SK-N-SH (cell line): ENCODE measurements at places on chromosomes 5 and 9.
A peak's percentile ranks its signal among the peaks of the same experiment; 100 is the strongest.

DNA sequence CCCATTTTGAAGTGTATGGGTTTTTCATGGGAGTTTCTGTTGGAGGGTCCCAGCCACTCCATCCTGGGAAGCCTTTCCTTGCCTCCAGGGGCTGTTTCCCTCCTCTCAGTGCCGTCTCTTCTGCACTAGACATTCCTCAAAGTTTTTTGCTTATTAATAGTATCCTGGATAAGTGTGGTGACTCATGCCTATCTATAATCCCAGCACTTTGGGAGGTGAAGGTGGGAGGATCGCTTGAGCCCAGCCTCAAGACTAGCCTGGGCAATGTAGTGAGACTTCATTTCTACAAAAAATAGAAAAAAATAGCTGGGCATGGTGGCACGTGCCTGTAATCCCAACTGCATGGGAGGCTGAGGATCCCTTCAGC, 43.1 kb downstream of the RALGPS1 start:
- no peak for DNase-seq

DNA sequence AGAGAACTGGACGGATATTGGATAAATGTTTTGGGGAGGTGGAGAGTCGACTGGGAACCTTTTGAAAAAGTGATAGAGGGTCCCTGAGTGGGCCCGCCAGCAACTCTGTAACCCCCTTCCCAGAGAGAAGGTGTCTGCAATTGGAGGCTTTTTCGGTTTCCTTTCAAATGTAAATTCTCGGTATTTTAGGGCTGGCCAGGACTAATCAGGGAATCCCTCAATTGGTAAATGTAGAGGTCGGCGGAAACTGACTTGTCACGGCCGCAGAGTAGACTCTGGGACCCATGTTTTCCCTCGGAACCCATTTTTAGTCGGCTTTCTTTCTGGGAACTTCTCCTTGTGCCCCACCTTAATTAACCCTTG, 524 bp downstream of the CCNB1 start:
- DNase-seq, result peak; percentile 27

GRCh38 chr9:124812441-124812876, 35.5 kb downstream of the OLFML2A start:
- DNase-seq, result peak; percentile 51

GRCh38 chr9:84137968-84138367, 157.4 kb downstream of the RMI1 start:
- DNase-seq, result no peak

DNA sequence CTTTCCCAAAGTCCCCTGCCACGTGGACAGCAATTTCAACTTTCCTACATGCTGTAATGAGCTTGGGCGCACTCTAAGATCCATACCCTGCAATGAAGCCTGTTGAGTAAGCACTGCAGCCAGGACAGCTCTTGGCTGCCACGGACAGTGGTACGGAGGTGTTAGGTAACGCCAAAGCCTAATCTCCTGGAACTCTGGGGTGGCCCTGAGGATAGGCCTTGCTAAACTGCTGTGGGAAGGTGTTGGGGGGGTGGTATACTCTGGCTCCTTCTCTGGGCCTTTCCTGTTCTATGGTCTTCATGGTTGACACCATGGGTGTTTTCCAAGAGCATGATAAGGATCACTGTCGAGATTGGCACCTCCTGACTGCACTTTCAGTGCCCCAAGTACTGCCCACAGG, 66.4 kb upstream of the PITX1 start:
- no peak for DNase-seq

DNA sequence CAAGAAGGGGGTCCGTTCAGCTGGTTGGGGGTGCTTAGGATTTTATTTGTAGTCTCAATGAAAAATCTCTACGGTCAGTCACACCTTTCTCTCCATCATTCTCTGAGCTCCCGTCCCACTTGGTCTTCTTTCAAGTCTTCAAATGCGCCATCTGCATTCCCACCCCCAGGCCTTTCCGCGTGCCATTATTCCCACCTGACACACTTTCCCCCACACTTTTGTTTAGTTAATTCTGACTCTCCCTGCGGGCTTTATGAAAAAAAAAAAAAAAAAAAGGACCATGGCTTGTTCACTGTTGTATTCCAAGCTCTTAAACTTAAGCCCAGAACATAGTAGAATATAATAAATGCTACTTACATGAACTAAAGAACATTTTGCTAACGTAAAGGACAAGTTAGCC, 11.7 kb upstream of the OR5C1 start:
- DNase-seq, result no peak

DNA sequence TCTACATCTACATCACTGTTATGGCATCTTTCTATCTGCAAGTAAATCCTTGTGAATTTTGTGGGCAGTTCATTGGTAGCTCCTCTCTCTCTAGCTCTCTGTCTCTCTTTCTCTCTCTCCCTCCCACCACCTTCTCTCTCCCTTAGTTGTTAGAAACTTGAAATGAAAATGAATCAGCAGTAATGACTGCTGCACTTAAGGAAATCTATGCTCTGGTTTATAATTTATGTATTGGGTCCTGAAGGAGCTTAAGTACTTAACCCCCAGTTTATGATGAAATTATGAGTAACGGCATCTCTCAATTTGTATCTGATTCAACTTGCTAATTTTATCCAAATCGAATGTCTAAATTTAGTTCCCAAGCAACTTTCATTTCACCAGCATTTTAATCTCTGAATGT, 52.0 kb upstream of the PTGER4 start:
- no peak for DNase-seq

DNA sequence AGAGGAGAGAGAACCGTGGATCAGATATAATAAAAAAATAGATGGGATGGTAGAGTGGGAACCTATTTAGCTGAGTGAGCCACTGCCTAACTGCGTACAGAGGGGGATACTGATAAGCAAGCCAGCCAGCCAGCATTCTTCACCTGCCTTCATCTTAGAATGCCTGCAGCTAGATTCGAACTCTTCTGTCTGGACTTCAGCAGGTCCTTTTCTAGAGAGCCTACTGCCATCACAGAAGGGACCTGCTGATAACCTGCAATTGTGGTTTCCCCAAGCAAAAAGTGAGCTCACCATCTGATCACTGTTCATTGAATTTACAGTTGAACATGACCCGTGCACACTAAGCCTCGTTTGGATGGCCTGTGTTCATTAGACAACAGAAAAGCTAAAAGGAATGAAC, 109.4 kb downstream of the CDC42SE2 start:
- DNase-seq, result no peak

GRCh38 chr9:134776080-134776796, 104.4 kb upstream of the FCN2 start:
- DNase-seq, result no peak

DNA sequence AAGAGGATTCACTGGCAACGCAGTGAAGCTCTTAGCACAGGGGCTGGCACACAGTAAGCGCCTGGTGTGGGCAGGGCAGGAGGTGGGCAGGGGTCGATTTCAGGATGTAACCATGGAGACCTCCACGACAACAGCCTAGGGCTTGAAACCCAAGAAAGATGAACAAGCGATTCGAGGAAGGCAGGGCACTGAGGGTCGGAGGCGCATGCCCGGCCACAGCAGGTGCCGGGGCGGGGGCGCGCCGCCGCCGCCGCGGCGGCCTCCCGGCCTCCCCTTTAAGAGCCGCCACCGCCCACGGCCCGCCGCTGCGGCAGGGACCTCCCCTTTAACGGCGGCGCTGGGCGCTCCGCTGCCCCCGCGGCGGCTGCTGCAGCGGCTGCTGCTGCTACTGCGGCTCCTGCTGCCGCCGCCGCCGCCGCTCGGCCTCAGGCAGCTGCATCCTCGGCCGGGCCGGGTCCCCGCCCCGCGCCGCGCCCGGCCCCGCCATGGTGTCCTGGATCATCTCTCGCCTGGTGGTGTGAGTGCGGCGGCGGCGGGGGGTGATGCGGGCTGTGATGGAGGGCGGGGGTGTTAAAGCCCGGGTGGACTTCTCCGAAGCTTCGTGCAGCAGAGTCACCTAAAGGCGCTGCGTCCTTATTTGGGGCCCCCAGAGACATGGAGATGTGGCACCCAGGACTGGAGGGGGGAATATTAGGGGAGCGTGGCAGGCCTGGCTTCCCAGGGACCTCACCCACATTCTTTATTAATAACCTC, at the start of gene REEP2:
REEP2 (plus strand) TSS at position 334 of the 753 bp plus-strand sequence; CDS start at position 486, 152 bp downstream.
- peak; percentile 94 for DNase-seq

DNA sequence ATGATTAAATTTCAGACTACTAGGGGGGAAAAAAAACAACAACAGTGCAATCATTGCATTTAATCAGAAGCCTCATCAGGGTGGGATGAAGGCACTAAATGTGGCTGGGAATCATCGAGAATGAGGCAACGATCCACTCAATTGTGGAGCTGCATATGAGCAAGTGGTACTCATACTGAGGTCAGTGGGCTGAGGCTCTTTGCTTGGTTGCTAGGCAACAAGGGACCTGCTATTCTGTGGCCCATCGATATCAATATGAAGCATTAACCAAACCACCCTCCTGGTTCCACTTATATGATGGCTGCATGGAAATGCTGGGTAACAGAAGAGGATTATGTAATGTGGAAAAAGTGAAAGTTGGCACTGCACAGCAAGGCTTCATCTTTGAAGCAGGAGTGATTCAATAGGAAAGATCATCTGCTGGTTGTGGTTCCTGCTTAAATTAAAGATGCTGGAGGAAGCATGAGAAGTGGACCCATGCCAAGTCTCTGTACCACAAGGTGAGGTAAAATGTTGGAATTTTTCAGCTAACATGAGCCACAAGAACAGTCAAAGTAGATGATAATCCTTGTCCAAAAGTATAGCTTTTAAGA, 159.8 kb upstream of the HMHB1 start:
- DNase-seq, result no peak

- no peak for DNase-seq
These were observed 76.3 kb upstream of the TNC start for GRCh38 chr9:115194216-115194615.

DNA sequence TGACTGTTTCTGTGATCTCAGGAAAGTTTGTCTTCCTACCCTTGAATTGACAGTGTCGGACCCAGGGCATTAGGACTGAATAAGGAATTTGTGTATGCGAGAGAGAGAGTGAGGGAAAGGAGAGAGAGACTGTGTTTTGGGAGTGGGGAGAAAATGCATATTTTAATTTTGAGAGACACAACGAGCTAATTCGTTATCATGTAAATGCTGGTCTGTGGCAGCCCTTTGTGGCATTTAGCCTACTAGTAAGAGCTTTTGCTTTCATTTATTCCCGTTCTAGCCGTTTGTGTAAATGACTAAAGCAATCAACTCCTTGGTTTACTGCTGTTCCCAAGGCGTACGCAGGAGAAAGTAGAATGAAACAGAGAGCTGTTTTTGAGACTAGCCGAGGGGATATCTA, 79.8 kb upstream of the MAMDC2 start:
- DNase-seq, result no peak

- no peak for DNase-seq
These were observed 119.3 kb downstream of the RPS23 start for GRCh38 chr5:82158755-82159413.

DNA sequence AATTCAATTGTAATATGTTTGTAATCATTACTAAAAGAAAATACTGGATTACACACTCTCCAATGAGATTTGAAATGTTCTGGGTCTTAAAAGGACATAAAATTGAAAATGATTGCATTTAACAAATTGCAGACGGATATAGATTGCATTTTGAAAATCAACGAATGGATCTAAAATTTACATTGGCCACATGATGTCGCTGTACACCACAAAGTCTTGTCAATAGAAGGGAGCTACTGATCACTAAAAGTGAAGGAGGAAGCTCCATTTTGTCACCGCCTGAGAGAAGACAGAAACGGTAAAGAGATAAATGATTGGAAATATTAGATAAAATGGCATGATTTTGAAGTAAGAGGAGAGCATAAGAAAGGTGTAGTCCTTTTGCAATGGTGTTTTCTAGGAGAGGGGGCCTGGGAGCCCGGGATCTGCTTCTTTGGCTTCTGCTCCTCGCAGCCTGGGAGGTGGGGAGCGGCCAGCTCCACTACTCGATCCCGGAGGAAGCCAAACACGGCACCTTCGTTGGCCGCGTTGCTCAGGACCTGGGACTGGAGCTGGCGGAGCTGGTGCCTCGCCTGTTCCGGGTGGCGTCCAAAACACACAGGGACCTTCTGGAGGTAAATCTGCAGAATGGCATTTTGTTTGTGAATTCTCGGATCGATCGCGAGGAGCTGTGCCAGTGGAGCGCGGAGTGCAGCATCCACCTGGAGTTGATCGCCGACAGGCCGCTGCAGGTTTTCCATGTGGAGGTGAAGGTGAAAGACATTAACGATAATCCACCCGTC, at the start of gene PCDHA1:
PCDHA1 (plus strand) TSS at position 236 of the 782 bp plus-strand sequence.
- peak; percentile 36 for DNase-seq

DNA sequence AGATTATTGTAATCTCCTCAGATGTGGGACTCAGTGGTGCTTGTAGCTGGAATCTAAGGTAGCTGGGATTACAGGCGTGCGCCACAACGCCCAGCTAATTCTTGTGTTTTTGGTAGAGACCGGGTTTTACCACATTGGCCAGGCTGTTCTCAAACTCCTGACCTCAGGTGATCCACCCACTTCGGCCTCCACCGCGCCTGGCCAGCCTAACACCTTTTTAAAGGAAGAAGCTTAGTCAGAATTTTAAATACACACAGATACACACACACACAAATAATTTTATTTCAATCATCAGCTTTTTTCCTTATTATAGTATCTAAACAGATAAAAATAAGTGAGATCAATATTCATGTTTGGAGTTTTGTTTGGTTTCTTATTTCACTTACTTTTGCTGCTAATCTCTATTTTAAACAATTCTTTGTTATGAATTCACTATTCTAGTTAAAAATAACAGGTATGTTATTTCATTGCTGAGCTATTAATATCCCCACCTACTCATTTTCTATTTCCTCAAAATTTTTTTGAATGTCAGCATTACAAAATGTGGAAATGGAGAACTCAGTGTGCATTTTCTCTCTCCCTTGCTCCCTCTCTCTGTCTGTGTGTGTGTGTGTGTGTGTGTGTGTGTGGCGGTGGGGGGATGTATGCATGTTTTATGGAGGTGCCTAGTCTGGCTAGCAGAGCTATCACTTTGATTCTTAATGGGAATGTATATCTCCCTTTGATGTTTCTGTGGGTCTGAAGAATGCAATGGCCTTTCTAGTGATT, 960.6 kb upstream of the DMAC1 start:
- DNase-seq, result no peak

DNA sequence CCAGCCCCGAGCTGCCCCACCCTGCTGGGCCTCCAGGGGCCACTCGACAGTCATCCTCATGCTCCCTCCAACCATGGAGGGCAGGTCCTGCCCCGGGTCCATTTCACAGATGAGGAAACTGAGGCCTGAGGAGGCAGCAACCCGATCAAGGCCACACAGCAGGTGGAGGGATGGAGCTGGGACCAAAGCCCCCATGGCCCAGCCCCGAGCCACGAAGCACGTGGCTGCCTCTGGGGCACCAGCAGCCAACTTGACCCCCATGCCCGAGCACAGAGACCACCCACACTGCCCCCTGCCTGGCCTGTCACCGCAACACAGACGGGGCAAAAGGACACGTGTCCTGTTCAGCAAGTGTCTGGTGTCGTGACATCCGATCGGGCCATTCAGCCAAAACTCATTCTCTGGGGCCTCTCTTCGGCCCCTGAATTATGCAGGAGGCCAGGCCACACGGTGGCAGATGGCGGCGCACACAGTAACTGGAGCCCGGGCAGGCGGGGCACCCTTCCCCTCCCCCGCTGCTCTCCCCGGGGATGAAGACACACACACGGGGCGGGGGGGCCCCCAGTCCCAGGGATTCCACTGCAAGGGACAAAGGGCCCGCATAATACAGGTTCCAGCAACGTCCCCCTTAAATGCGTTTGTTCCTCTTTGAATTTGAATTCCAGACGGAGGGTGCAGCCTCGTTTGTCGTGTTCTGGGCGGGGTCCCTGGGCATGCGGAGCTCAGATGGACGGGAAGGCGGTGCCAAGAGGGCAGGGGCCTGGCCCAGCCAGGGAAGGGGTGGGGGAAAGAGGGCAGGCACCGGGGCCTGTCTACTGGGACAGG, 29.4 kb upstream of the TMEM250 start:
- no peak for DNase-seq

- DNase-seq, result no peak
These were observed 81.9 kb downstream of the ADAMTS12 start for GRCh38 chr5:33809936-33810335.
